ENCODE measurements at places on chromosomes 5 and 9.

GRCh38 chr5:22643356-22643755 lies 209.8 kb downstream of the CDH12 start:
- no peak for DNase-seq

DNA sequence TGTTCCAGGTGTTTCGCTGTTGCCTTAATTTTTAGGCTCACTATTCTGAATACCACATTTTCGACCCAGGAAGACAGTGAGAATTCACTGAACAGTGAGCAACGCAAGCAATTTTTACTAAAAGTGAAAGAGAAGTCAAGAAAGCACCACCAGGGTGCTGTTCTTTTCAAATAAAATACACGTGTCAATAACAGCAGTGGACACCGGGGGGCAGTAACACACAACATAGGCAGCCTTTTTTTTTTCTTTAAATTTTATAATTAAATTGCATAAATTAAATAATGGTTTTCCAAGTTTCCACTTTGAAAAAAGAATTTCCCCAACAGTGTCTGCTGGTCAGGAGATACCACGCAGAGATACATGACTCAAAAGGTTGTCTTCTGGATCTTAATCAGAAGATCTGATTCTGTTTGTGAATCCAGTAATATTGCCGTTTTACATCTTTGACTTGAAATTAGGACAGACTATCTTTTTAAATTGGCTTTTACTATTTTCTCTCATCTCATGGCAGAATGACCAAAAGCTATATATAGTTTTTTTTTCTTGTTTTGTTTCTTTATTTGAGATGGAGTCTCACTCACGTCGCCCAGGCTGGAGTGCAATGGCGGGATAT lies 47.1 kb upstream of the SH3GL2 start:
- no peak for DNase-seq

- DNase-seq = peak; percentile 90
Observed at GRCh38 chr5:16178745-16179372, 732 bp downstream of the MARCHF11 start.

- DNase-seq = no peak
Observed at GRCh38 chr5:40678460-40679147, 1.1 kb upstream of the PTGER4 start.

- DNase-seq = no peak
Observed at GRCh38 chr9:36284226-36284625, 26.0 kb upstream of the GNE start.

- DNase-seq = no peak
Observed at GRCh38 chr5:10896016-10896415, 135.0 kb upstream of the DAP start.

DNA sequence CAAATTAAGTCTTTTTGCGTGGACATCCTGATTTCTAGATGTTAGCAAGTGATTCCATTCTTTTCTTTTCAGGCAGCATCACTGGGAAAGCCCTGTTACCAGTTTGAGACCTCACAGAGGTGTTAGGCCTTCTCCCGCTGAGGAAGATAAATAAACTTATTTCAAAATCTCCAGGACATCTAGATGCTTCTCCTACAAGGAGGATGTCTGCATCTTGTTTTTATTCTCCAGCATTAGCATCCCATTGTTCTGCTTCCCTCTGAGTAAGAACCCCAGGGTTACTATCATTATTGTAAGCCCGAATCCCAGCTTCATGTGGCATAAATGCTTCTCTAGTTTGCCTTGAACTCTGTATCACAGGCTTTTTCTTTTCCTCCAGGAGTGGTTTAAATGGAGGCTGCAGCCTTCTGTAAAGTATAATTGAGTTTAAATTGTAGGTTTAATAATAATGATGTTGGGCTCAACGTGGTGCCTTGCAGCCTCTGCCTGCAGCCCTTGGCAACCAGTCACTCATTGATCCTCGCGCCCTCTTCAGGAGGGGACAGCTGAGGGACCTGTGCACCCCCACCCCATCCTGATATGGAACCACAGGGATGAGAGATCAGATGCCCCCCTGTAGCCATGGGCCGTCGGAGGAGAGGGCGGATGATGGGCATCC lies 114.9 kb downstream of the PDZD2 start:
- no peak for DNase-seq

GRCh38 chr9:117742131-117742530 lies 37.9 kb downstream of the TLR4 start:
- no peak for DNase-seq

DNA sequence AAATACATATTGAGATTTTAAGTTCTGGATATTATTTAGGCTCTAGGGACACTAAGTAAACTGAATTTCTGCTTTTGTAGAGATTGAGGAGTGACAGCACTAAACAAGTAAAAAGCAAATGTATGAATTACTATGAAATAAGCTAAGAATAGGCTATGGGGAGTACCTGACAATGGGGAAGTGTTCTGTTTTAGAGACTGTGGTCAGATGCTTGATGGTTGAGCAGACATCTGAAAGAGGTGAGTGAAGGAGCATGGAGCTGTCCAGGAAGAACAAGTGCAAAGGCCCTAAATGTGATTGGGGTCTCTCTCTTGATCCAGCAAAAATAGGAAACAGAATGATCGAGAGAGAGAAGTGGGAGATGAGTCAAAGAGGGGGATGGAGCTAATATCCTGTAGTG lies 111.7 kb downstream of the JAKMIP2 start:
- DNase-seq = no peak

- no peak for DNase-seq
Observed at GRCh38 chr5:94691291-94691690, 72.8 kb downstream of the SLF1 start.

DNA sequence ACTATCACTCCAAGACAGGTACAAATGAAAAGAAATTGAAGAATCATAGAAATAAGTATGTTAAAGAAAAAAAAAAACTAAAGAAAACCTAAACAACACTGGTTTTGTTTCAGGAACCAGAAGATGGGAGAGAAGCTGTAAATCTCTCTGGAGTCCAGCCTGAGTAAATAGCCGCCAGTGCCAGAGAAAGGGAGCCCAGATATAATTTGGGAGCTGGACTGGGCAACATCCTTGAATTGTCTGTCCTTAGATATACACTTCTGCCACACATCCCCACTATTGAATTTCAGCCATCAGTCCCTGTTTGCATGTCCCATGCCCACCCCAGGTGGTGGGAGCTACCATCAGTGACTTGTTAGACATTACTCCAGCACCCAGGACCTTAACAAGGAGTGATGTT lies 979.6 kb downstream of the DTWD2 start:
- DNase-seq = no peak

GRCh38 chr5:127839496-127840197 lies 136.5 kb downstream of the CCDC192 start:
- no peak for DNase-seq

- DNase-seq = no peak
Observed at GRCh38 chr9:21060919-21061561, 16.7 kb downstream of the IFNB1 start.

DNA sequence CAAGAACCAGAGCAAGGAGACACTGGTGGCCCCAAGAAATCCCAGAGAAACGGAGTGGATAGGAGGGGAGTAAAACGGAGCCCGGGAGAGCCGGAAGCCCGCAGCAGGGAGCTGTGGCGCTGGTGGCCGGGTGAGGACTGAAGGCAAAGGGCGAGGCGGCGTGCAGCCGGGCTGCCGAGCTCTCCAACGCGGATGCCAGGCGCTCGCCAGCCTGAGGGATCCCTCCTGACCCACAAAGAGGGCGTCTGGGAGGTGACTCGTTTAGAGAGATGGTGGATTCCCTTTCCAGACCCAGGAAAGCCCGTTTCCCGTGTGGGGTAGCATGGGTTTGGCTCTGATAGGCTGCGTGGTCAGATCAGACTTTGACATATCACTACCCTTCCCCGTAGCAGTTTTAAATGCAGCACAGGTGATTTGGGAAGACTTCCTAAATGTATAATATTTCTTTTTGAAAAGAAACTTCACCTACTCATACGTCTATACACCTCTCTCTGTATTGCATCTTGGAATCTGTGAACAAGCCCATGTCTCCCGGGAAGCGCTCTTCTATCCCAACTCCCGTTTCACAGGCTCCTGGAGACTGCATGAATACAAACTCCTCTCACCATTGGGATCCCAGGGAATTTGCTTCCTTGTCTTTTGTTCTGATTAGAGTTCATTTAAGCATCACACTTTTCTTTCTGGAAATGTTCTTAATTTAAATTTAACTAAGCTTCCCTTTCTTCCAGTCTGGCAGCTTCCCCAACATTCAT lies 158.1 kb downstream of the C9orf152 start:
- DNase-seq = no peak

DNA sequence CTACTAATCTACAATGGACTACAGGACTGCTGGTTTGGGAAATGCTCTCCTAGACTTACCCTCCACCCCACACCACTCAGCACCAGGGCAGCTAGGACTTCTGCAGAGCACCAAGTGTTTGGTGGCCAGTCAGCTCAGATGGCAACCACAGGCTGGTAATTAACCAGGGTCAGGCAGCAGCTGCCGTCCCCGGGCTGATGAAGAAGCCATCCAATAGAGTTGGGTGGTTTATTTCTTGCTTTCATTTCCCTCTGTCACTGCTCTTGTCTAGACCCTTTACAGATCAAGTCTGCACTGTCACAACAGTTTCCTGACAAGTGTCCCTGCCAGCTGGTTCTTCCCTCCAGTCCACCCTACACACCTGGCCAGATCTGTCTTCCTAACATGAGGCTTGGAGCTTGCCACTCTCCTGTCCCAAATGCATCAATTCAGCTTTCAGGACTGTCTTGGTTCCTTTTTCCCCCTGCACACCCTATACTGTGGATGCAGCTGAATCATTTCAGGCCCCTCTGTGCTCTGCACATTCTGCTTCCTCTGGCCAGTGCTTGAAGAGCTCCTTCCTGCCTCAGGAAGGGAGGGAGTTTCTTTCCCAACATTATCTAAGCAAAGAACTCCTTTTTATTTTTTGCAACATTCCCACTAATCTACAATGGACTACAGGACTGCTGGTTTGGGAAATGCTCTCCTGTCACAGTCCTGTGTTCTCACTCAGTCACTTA lies 30.2 kb upstream of the HSPA9 start:
- no peak for DNase-seq

- no peak for DNase-seq
Observed at GRCh38 chr9:76143834-76144233, 250.4 kb downstream of the RFK start.

DNA sequence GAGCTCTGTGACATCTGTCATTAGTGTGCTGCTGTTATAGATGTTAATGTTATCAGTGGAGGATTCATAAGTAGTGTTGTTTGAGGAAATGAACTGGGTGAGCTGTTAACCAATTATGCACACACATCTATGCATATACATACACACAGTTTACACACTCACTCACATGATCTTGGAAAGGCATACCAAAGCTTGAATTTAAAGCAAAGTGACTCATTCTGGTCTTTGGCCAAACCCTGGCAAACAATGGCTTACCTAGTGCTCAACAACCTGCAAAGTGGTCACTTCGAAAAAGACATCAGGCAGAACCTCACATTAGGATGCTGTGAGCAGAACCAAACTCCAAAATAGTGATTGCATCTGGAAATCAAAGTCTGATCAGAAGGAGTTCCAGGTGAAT lies 1037.3 kb upstream of the CDH6 start:
- no peak for DNase-seq

GRCh38 chr5:136403346-136403745 lies 38.0 kb upstream of the TRPC7 start:
- DNase-seq = no peak

DNA sequence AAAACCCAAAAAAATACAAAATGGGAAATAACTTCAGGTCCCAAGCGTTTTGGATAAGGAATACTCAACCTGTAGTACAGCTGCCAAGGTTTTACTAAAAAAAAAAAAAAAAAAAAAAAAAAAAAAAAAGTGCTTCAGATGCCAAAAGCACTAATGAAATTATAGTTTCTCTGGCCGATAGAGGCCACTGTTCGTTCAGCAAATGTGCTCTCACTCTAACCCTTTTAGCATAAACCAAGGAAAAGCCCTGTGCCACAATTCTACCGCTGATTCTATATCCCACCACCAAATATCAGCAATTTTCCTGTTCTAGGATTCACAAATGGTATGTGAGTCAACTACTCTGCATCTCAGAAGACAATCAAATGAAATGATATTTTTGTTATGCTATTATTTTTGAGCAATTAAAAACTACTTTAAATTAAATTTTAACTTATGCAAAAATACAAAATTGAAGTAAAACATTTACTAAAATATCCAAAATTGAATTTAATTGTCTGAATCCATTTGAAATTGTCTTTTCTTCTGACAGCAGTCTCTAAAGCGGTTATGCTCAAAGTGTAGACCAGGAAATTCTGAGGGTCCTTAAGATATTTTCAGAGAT lies 79.8 kb downstream of the RICTOR start:
- no peak for DNase-seq

Data from left forelimb (tissue), 1 donor.